ENCODE measurements at places on chromosomes 7 and 10.

- no peak for DNase-seq
These were observed 82.1 kb upstream of the PDGFA start for GRCh38 chr7:601595-602340.

GRCh38 chr7:146652176-146652575 lies 535.6 kb downstream of the CNTNAP2 start:
- no peak for DNase-seq

DNA sequence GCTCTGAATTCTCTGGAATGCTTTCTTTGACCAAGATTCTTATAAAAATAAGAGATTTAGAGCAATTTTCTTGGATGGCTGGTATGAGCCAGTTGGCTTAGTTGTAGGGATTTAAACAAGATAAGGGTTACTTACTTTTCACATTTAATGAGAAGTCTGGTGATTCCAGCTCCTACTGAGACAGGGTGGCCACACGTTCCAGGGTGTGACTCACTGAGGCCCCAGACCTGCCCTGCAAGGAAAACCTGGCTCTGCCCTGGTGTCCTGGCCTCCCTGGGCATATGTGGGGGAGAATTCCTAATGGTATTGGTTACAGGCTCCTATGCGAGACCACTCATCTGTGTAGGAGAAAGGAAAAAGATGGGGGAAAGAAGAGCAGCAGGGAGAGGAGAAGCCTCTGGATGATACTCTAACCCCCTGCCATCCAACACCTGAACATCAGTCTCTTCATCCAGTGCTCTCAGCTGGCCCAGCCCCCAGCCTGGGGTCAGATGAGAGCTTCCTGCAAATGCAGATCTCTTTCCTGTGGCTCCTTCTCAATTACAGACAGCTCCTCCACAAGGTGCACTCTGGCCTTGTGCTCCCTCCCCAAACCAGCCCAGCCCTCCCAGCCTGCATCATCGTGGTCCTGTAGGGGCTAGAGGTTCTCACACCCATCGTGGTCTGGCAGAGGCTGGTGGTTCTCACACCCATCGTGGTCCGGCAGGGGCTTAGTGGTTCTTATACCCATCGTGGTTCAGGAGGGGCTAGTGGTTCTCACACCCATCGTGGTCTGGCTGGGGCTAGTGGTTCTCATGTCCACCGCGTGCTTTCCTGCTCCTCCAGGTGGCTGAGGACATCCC lies 139.9 kb downstream of the EGFR start:
- DNase-seq, result no peak

DNA sequence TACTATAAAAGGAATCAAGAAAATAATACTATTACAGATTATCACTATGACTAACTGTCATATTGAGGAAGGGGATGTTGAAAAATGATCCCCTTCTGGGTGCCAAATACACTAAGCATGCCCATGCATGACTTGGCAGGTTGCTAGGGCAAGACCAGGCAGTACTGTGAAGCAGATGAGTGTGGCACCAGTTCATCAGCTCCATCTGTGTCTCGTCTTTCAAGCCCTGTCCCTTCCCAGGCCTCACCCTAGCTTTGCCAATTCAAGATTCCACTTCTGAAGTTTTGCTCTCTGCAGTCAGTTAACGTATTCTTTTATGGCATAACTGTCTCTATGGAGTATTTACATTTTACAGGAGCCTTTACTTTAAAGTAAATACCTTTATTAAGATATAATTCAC lies 135.6 kb upstream of the HPS1 start:
- DNase-seq, result no peak

DNA sequence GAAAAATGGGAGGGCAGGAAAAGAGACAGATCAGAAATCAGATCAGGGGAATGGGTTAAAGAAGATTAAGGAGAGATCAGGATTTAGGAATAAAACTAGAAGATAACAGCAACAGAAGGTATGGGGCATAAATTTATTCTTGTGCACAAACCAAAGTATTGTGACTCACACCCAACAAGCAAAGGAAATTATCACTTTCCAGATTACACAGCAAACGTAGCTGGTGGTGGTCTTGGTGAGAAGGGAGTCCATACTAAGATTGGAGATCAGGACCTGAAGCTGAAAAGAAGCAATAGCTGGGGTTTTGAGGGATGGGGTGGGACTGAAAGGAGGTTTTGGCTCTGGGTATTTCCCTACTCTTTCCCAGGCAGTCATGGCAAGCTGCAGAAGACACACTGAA lies 3.5 kb upstream of the MYOZ1 start:
- DNase-seq, result no peak

- no peak for DNase-seq
These were observed 17.1 kb downstream of the ZMIZ2 start for GRCh38 chr7:44765579-44766415.

DNA sequence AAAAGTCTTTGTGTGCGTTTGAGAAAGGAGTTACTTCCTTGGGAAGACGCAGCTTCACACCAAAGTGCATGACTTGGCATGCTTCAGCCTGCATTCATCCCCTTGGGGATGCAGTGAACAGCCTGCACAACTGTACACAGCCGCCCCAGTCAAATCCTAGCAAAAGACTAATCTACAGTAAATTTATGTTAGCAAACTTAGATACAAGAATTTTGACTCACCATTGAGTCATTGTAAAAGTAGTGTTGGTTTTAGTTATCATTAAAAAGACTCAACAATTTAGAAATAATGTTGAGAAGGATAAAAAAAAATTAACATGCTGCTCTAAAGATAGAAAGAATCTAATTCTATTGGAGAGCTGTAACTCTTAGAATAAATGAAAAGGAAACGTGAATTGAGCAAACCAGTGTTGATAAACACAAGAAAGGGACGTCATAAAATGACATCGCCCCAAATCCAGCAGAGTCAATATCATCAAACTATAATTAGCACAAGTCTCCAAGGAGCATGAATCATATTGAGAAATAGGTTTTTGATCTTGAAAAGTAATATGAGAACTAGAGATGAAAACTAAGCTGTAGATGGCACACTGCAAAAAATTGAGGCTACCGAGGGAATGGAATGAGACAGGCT lies 11.9 kb upstream of the OPTN start:
- DNase-seq, result no peak

DNA sequence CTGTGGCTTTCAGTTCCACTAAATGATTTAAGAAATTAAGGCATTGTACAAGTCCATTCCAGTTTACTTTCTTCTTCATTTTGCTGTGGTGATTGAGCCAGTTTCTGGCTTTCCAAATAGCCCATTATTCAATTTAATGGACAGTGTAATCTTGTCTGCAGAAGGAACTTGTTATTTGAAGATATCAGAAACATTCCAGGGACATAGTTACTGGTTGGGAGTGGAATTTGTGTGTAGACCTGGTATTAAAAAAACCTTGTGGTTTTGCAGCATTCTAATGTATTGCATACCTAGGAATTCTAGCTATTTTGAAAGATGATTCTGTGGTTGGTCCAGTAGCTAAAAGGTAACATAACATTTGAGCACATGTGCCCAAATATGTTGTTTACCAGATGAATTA lies 72.2 kb downstream of the MCU start:
- DNase-seq, result no peak

- DNase-seq, result peak; percentile 61
These were observed 138.0 kb upstream of the TARP start for GRCh38 chr7:38411404-38411803.

GRCh38 chr7:25109276-25109675 lies 15.8 kb downstream of the CYCS start:
- DNase-seq, result no peak

Measured in Karpas-422 (cell line).